ENCODE measurements at places on chromosomes 11 and 22. TPM values are rescaled to one million over a fixed set of nuclear protein-coding genes. Genes with fewer than 3 reads are reported as not detected.

OR8G5 gene
- not detected for total RNA-seq

BSX gene
- not detected for total RNA-seq

C22orf31 gene
- not detected for total RNA-seq

GLYAT gene
- total RNA-seq, result not detected

FAM83F gene
- 0.21 TPM for total RNA-seq

MPPED2 gene
- total RNA-seq, result 2.4 TPM

CARD18 gene
- total RNA-seq, result not detected

SOX6 gene
- 8.5 TPM for total RNA-seq

MAP6 gene
- total RNA-seq, result 15.4 TPM

PIWIL4 gene
- total RNA-seq, result 5.1 TPM
